Neural progenitor cell (in vitro differentiated cells): ENCODE measurements at places on chromosomes 5 and 9. TPM values are rescaled to one million over a fixed set of nuclear protein-coding genes. Genes with fewer than 3 reads are reported as not detected.

DNA sequence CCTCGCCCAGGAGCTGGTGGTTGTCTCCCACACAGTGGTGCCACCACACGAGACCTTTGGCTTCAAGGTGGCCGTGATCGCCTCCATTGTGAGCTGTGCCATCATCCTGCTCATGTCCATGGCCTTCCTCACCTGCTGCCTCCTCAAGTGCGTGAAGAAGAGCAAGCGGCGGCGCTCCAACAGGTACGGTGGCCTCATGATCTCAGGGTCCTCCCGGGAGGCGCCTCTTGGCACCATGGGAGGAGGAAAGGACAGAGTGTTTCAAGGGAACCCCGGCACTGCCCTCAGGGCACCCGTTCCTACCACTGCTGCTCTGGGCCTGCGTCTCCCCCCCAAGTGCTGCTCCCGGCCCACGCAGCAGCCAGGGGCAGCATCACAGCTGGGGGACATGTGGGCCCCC is 18.2 kb upstream of the CARD19 start:
- H3K27ac ChIP-seq, result no peak overlapping the region
- DNase-seq, result no peak
- H3K36me3 ChIP-seq, result no peaks in the 10 kb centered on the region
- no peaks in the 10 kb centered on the region for H3K27me3 ChIP-seq
- no peak overlapping the region for H3K4me3 ChIP-seq

- H3K4me1 ChIP-seq, result no peaks in the 10 kb centered on the region
- H3K27me3 ChIP-seq, result no peaks in the 10 kb centered on the region
- no peak for DNase-seq
- no peak overlapping the region for H3K4me3 ChIP-seq
- no peaks in the 10 kb centered on the region for H3K36me3 ChIP-seq
These were observed 58.3 kb downstream of the SVEP1 start for GRCh38 chr9:110521206-110521605.

GRCh38 chr5:32155211-32155610 is 18.9 kb downstream of the GOLPH3 start:
- no peak overlapping the region for H3K4me3 ChIP-seq
- no peaks in the 10 kb centered on the region for H3K27me3 ChIP-seq
- H3K4me1 ChIP-seq, result peaks cover 24% of the 10 kb centered on the region
- H3K27ac ChIP-seq, result no peak overlapping the region
- no peak for DNase-seq

GRCh38 chr9:87629104-87629503 is 96.8 kb upstream of the CTSL start:
- H3K4me1 ChIP-seq, result no peaks in the 10 kb centered on the region
- H3K36me3 ChIP-seq, result no peaks in the 10 kb centered on the region
- H3K27me3 ChIP-seq, result no peaks in the 10 kb centered on the region
- DNase-seq, result no peak
- no peak overlapping the region for H3K4me3 ChIP-seq

The RAPGEF6 gene
- total RNA-seq, result 15.4 and 18.1 TPM in 2 replicates

- H3K36me3 ChIP-seq, result no peaks in the 10 kb centered on the region
- no peak overlapping the region for H3K4me3 ChIP-seq
- DNase-seq, result no peak
- H3K27ac ChIP-seq, result no peak overlapping the region
- H3K4me1 ChIP-seq, result no peaks in the 10 kb centered on the region
These were observed 96.8 kb downstream of the ANKRD18B start for GRCh38 chr9:33620738-33621439.

DNA sequence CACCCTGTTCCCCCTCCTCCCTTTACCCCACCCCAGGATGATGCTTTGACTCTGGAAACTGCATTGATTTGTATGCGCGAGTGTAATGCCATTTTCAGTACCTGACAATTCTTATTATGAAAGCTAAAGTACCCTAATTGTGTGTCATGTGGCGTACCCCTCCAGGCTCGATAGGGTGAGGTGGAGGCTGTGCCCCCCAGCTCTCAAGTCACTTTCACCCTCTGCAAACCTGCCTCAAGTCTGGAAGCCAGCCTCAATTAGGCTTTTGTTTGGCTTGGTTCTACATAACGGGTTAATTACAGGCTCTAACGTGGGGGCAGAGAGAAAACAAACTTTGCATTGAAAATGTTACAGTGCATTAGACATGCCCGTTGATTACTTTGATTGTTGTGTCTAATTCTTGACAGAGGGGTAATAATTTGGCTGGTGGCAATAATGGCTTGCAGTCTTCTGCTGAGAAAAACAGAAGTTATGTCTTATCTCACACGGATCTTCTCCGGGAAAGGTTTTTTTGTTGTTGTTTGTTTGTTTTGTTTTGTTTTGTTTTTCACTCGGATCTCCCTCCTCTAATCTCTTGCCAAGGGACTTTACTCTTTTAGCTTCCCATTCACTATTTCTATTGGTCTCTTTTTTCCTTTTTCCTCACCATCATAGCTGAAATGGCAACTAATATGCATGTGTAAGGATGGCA is 12.6 kb downstream of the ISL1 start:
- no peak overlapping the region for H3K27ac ChIP-seq
- no peaks in the 10 kb centered on the region for H3K36me3 ChIP-seq
- peaks cover 33% of the 10 kb centered on the region for H3K4me1 ChIP-seq
- no peak overlapping the region for H3K4me3 ChIP-seq
- H3K27me3 ChIP-seq, result peaks cover 100% of the 10 kb centered on the region
- no peak for DNase-seq

- H3K4me3 ChIP-seq, result no peak overlapping the region
- H3K27ac ChIP-seq, result no peak overlapping the region
- H3K4me1 ChIP-seq, result peaks cover 7% of the 10 kb centered on the region
- no peaks in the 10 kb centered on the region for H3K36me3 ChIP-seq
- H3K27me3 ChIP-seq, result no peaks in the 10 kb centered on the region
These were observed 55.2 kb upstream of the STK32A start for GRCh38 chr5:147179562-147180147.

- no peaks in the 10 kb centered on the region for H3K4me1 ChIP-seq
- H3K27ac ChIP-seq, result no peak overlapping the region
- DNase-seq, result no peak
- no peak overlapping the region for H3K4me3 ChIP-seq
- H3K27me3 ChIP-seq, result no peaks in the 10 kb centered on the region
These were observed 117.7 kb downstream of the TARS1 start for GRCh38 chr5:33558489-33558888.

GRCh38 chr5:140221697-140222223 is 46.8 kb downstream of the CYSTM1 start:
- no peaks in the 10 kb centered on the region for H3K36me3 ChIP-seq
- H3K27ac ChIP-seq, result no peak overlapping the region
- H3K27me3 ChIP-seq, result no peaks in the 10 kb centered on the region

The NRARP gene
- 20.7 and 25.2 TPM in 2 replicates for total RNA-seq

DNA sequence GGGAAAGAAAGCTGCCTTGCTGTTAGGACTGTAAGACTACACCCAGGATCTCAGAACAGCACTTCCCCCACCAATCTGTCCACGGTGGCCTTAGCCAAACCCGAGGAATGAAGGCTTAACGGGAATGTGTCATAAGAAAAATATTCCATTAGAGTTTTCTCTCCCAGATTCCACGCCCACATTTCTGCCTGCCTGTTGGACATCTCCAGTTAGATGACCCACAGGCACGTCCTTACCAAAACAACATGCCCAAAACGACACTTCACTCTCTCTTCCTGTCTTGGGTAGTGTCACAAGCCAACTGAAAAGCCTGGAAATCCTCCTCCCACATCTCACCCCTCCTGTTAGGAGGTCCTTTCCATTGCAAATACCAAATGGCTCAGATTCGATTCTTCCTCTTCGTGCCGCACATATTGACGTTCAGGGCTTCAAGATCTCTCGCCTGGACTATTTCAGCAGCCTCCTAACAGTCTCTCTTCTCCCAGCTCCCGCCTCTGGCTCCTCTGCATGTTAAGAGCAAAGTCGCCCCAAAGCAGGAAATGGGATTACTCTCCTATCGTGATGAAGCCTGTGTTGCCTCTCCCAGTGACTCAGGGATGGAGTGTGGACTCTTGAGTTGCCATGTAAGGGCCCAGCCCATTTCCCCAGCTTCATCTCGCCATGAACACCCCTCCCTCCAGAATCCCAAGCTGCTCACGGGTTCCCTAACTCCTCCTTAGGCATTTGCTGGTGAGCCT is 159.3 kb downstream of the NR3C1 start:
- H3K27me3 ChIP-seq, result no peaks in the 10 kb centered on the region
- DNase-seq, result no peak
- H3K4me3 ChIP-seq, result no peak overlapping the region
- no peaks in the 10 kb centered on the region for H3K4me1 ChIP-seq
- no peaks in the 10 kb centered on the region for H3K36me3 ChIP-seq
- H3K27ac ChIP-seq, result no peak overlapping the region

The FBLL1 gene
- 0.19 and 0.34 TPM in 2 replicates for total RNA-seq

- H3K4me3 ChIP-seq, result no peak overlapping the region
- peaks cover 17% of the 10 kb centered on the region for H3K36me3 ChIP-seq
- H3K4me1 ChIP-seq, result no peaks in the 10 kb centered on the region
- no peak overlapping the region for H3K27ac ChIP-seq
- no peaks in the 10 kb centered on the region for H3K27me3 ChIP-seq
- DNase-seq, result no peak
These were observed 45.5 kb downstream of the GPBP1 start for GRCh38 chr5:57219386-57219785.

DNA sequence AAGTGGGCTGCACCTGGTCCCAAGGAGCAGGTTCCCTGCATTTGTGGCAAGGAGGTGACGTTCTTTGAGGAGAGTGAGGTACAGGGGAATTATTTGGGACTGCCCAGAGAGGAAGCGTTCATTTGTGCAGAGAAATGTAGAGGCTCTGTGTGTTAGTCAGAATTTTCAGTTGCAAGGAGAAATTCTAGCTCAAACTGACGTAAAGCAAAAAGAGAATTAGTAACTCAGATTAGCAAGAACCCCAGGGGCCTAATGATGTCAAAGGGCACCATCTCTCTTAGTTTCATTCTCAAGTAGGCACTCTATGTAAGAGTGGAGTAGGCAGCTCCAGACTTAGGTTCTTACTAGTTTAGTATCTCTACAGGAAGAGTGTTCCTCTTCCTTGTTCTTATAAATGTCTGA is 2.4 kb upstream of the TXN start:
- no peaks in the 10 kb centered on the region for H3K36me3 ChIP-seq
- no peak overlapping the region for H3K4me3 ChIP-seq
- H3K27me3 ChIP-seq, result no peaks in the 10 kb centered on the region
- DNase-seq, result no peak
- no peak overlapping the region for H3K27ac ChIP-seq

DNA sequence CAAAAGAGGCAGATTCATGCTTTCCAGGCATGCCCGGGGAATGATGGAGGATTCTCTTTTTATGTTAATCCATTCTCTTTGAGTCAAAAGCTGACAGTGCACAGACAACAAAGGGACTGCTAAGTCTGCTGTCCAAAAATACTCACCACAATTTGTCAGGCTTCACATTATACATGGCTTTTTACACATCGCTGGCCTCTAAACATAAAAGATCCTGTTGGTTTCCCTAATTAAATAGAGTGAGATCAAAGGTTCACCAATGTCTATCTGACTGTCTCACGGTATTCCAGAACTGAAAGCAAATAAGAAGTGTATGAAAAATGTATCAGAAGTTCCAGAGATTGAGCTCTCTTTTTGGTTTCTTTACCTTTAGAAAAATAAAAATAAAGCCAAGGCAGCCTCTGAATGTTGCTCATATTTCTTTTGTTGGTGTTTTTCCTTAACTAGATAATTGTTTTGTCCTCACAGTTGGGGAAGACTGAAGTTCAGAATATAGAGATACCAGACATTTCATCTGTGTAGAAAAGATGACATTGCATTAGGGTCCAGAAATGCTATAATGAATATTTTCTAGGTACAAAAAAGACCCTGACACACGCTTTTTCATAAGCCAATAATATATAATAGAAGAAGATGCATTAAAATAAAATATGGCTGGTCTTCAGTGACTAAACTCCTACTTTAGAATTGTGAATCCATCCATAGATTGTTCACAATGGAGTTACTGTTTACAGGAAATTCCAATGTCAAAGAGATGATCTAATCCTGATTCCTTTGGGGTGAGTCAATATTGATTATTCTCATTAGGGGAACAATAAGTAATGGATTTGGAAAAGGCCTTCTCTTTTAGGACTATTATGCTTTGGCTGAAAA is 688.2 kb upstream of the CDH6 start:
- peaks cover 15% of the 10 kb centered on the region for H3K4me1 ChIP-seq
- no peak overlapping the region for H3K4me3 ChIP-seq
- H3K36me3 ChIP-seq, result no peaks in the 10 kb centered on the region
- H3K27me3 ChIP-seq, result no peaks in the 10 kb centered on the region
- DNase-seq, result peak; percentile 44

GRCh38 chr5:38827525-38827924 is 18.3 kb upstream of the OSMR start:
- H3K4me3 ChIP-seq, result no peak overlapping the region
- DNase-seq, result no peak
- H3K27ac ChIP-seq, result no peak overlapping the region
- H3K36me3 ChIP-seq, result no peaks in the 10 kb centered on the region

The RABGAP1 gene
- total RNA-seq, result 48.5 and 55.2 TPM in 2 replicates

The IL13 gene
- total RNA-seq, result not detected in 2 replicates

- H3K27me3 ChIP-seq, result no peaks in the 10 kb centered on the region
- DNase-seq, result no peak
- no peaks in the 10 kb centered on the region for H3K36me3 ChIP-seq
- H3K4me3 ChIP-seq, result no peak overlapping the region
These were observed 81.9 kb upstream of the FAM169A start for GRCh38 chr5:74948031-74948546.

DNA sequence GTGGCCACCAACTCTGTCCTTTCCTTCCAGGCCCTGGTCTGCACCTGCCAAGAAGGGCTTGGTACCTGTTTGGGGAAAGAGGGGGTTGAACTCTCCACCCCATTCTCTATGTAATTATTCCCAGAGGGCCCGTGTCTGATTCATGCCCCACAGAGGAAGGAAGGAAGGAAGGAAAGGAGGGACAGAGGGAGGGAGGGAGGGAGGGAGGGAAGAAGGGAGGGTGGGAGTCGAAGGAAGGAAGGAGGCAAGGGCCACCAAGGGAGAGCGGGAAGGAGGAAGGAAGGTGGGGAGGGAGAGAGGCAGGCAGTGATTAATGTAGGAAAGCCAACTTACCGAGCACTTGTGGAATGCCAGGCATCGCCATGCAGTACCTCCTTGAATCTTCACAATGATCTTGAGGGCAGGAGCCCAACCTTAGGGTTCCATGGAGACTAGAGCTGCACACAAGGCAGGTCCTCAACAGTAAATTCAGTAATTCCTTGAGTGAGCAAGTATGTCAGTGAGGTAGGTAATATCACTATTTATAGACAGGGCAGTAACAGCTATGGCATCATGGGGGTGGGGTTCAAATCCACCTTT is 75.8 kb downstream of the FGF18 start:
- no peaks in the 10 kb centered on the region for H3K27me3 ChIP-seq
- H3K36me3 ChIP-seq, result no peaks in the 10 kb centered on the region
- H3K27ac ChIP-seq, result no peak overlapping the region

The CER1 gene
- 0.11 TPM in 1 of 2 replicates, not detected in the other for total RNA-seq

GRCh38 chr5:558326-558725 is 34.1 kb upstream of the SLC9A3 start:
- no peak overlapping the region for H3K27ac ChIP-seq
- peaks cover 30% of the 10 kb centered on the region for H3K27me3 ChIP-seq
- no peak overlapping the region for H3K4me3 ChIP-seq

- DNase-seq, result no peak
- no peaks in the 10 kb centered on the region for H3K27me3 ChIP-seq
- H3K4me1 ChIP-seq, result no peaks in the 10 kb centered on the region
- no peak overlapping the region for H3K4me3 ChIP-seq
- no peak overlapping the region for H3K27ac ChIP-seq
- H3K36me3 ChIP-seq, result peaks cover 19% of the 10 kb centered on the region
These were observed 48.3 kb upstream of the LRRC14B start for GRCh38 chr5:143041-143440.

The FOCAD gene
- 92.9 and 146 TPM in 2 replicates for total RNA-seq

The FOXI1 gene
- total RNA-seq, result 0.09 TPM in 1 of 2 replicates, not detected in the other

- peak overlapping the region; percentile 12 for H3K4me3 ChIP-seq
- peak overlapping the region; percentile 81 for H3K27ac ChIP-seq
- no peaks in the 10 kb centered on the region for H3K27me3 ChIP-seq
- DNase-seq, result peak; percentile 72
- no peaks in the 10 kb centered on the region for H3K36me3 ChIP-seq
These were observed 271.2 kb downstream of the EDIL3 start for GRCh38 chr5:84113246-84114105.
